Stimulated activated CD4-positive, alpha-beta T cell treated with anti-CD3 and anti-CD28 coated beads, Interleukin-4, amount 100 ng/mL, for 24 hours (primary cell): ENCODE measurements at places on chromosomes 12 and 14.

DNA sequence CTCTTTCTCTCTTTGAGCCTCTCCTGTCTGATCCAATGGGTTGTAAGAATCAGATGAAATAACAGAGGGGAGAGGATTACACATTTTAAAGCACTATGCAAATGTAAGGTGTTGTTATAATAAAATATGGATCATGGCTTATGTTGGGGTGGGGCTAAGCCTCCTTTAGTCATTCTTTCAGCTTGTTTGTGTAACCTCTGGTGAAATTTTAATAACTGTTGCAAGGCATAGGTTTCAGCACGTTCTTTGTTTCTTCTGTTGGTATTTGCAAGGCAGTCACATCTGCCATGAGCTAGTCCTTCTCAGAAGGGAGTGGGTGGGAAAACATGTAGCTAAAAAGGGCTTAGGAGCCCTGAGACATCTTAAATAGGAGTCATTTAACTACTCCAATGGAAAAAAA, 74.8 kb upstream of the FRMD6 start:
- DNase-seq, result no peak

DNA sequence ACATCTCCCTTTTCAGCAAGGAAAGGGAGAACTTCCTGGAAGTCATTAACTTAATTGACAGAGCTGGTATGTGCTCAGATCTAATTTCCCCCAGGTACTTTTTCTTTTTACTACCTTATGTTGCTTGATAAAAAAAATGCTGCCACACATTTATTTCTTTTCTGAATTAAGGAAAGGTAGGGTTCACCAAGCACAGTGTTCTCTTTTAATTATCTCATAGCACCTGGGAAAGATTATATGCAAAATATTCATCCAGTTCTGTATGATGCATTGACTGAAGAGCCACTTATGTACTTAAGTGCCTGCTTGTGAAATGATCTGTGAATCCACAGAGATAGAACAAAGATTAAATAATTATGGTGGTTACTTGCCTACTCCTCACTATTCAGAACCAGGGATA, 25.1 kb downstream of the KCNC2 start:
- no peak for DNase-seq

DNA sequence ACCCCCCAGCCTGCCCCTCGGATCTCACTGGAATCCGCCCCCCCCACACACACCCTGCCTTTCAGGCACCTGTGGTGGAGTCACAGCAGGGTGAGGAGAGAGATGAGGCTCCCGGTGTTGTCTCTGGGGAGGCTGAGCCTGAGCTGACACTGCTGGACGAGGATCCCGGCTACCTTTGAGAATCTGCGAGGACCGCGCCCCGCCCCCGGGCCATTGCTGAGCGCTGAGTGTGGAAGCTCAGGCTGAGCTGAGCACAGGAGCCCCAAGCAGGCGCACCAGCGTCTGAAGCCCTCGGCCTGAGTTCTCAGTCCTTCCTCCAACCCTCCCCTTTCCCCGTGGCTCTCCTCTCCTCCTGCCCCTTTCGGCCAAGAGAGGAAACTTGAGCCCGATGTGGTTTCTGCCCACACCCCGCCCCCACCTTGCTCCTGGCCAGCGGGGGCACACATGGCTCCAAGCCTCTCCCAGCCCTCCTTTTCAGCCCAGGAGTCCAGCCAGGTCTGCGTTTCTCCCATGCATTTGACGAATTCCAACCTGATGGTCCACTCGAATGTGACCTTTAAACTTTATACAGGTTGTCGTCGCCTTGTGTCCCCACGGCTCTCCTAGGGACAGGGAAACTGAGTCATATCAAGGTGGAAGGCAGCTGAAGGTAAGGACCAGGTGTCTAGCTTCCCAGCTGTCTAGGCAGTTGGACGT, at the start of gene NFE2:
TSS of gene NFE2 (minus strand) at position 284 of the 696 bp plus-strand sequence. CDS start 5,767 bp downstream, outside the sequence.
- peak; percentile 35 for DNase-seq

GRCh38 chr12:111826992-111827391, 15.0 kb upstream of the MAPKAPK5 start:
- no peak for DNase-seq

DNA sequence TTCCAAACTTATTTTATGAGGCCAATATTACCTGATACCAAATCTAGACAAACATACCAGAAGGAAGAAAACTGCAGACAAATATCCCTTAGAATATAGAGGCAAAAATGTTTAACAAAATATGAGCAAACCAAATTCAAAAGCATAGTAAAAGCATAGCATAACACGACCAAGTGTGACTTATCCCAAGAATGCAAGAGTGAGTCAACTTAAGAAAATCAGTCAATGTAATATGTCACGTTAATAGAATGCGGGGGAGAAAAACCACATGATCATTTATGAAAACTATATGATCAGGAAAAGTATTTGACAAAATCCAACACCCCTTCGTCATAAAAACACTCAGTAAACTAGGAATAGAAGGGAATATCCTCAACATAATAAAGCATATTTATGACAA, 217.3 kb downstream of the ADGRD1 start:
- DNase-seq, result no peak

DNA sequence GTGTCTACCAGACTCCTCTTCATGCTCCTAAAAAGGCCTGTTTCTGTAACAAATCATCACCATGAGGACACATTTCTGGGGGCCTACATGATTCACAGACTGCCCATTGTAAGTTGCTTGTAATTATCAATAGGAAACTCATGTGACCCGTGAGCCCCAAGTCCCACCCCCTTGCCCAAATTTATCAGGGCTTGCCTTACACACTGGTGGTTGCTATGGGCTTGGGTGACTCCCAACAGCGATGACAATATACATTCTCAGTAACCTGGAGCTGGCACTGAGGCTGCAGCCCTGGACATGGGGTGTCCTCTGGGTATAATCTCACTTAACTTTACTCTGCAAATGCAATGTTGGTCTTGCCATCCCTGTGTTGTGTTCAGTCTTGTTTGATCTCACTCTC, 149.2 kb downstream of the NRXN3 start:
- DNase-seq, result no peak

DNA sequence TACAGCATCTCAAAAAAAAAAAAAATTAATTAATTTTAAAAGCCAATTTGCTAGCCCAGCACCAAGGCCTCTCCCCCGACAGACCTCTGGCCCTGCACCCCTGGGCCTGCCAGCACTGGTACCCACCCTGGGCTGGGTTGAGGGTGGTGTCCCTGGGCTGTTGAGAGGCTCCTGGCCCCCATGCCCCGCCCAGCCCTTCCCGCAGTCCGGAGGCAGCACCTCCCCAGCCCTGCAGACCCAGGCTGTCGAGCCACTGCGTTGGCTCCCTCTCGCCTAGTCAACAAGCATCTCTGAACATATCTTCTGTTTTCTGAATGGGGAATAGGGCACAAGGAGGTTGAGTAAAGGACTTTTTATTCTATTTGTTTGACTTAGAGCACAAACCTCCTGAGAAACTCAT, 87.1 kb downstream of the FBXL14 start:
- DNase-seq, result no peak

DNA sequence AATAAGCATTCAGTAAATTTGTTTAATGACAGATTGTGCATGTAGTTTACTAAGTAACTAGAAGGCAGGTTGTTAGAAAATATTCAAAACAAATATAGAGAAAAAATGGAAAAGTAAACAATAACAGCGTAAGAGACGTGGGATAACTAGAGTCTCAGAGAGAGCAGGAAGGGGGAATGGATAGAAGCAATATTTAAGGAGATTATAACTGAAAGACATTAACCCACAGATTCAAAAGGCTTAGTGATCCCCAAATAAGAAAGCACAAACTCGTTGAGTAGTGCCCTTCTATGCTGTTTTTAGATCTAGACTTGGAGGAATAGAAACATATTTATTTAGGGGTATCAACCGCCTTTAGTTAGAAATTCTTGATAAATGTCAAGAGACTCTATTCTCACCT, 169.7 kb upstream of the RGS6 start:
- DNase-seq, result no peak

GRCh38 chr12:53591301-53592206, 34.6 kb downstream of the ATF7 start:
- DNase-seq, result no peak
